Left colon (tissue), 2 donors: ENCODE measurements at places on chromosomes 1 and 21.

- DNase-seq: peak; percentile 58
Observed at GRCh38 chr1:54275349-54275748, 75.4 kb downstream of the MRPL37 start.

DNA sequence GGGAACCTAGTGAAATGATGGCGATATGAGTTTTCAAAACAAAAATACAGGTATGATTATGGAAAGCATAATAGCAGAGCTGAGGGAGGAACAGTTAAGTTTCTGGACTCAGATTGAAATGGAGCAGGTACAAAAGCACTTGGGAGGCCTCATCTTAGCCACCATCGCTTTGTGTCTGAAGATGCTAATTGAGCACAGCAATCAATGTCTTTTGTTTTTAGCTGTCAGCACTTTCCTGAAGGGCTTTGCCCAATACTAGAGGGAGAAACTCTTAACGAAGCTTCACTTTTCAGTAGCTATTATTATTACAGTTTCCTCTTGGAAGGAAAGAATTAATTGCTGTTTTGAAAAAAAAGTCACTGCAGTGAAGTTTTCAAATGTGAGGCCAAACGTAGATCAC, 348.7 kb downstream of the RWDD3 start:
- no peak for DNase-seq

- DNase-seq: no peak
Observed at GRCh38 chr1:232574889-232575762, 54.8 kb downstream of the SIPA1L2 start.

GRCh38 chr1:239858057-239858456, 233.6 kb upstream of the FMN2 start:
- no peak for DNase-seq

GRCh38 chr1:94622757-94623156, 81.2 kb upstream of the F3 start:
- DNase-seq: no peak

DNA sequence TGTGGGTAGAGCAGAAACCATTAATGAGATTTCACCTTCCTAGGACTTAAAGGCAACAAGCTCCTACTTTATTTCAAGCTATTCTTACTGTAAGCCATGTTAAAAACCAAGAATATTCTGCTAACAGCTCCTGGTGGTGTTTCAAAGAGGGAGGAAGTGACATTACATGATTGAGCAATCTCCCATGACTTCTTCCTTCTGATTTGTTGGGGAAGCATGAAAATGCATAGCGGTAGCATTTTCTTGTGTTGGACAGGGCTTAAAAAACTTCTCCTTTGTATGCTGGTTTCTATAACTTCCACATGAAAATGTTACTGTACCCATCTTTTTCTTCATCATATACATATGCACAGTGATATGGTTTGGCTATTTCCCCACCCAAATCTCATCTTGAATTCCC, 297.0 kb upstream of the SNX7 start:
- no peak for DNase-seq

- no peak for DNase-seq
Observed at GRCh38 chr1:248231117-248231516, at the start of gene OR2M4. OR2M4 (plus strand) TSS chr1:248231417; CDS start chr1:248238929, 7,512 bp downstream.

GRCh38 chr21:36697851-36698384, 997 bp upstream of the SIM2 start:
- DNase-seq: no peak

GRCh38 chr21:42194863-42195262, 24.1 kb upstream of the ABCG1 start:
- no peak for DNase-seq

GRCh38 chr1:204830747-204831146, 39.9 kb upstream of the NFASC start:
- DNase-seq: peak; percentile 7

DNA sequence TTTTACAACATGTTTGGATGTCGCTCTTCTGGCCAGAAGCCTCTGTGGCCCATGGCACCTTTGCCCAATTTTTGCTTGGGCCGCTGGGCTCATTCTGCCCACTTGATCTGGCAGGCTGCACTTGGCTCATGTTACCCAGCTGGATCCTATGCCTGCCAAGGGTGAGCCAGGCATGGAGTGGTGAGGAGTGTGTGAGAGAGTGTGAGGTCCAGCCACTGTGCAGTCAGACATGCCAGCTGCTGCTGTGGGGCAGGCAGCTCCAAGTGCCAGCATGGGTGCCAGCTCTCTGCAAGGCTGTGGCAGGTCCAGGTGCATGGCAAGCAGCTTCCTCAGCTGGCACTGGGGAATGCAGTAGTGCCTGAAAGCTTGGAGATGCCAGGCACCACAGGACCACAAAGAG, 71.0 kb downstream of the EBNA1BP2 start:
- DNase-seq: no peak

GRCh38 chr1:202710070-202711045, at the start of gene SYT2:
SYT2 (minus strand) TSS chr1:202710454; CDS start chr1:202605772, 104,682 bp downstream.
- DNase-seq: peak; percentile 32

DNA sequence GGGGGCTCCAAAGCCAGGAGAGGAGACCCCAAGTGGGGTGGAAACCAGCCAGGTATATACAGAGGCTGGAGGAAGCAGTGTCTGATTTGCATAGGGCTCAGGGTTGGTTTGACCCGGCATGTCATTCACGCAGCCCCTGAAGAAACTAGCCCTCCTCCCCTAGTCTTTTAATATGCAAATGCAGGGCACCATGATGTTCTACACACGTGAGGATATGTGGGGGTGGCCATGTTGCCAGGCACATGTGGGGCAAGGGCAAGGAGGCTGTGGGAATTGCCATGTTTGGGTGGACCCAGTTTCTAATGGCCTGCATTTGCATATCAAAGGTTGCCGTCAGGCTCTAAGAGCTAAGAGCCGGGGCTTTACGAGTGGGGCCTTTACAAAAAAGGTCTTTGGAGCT, 12.0 kb upstream of the RHOU start:
- DNase-seq: no peak

DNA sequence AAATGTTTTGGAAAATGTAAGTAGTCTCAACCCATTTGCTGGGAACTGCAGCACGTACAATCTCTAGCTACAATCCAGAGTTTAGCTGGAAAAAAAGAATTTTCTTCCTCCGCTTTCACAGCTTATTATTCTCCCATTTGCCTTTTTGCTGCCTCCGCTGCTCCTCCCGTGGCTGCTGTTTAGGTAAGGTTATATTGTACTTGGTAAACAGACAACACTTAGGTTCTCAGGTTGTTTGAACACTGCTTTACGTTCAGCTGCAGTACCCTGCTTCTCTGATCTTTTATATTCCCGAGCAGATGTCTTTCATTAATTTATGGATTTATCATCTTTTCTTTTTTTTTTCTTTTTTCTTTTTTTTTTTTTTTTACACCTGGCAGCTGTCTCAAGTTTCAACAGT, 14.3 kb downstream of the PROX1 start:
- DNase-seq: no peak

GRCh38 chr21:21860888-21861287, 862.7 kb downstream of the NCAM2 start:
- no peak for DNase-seq

DNA sequence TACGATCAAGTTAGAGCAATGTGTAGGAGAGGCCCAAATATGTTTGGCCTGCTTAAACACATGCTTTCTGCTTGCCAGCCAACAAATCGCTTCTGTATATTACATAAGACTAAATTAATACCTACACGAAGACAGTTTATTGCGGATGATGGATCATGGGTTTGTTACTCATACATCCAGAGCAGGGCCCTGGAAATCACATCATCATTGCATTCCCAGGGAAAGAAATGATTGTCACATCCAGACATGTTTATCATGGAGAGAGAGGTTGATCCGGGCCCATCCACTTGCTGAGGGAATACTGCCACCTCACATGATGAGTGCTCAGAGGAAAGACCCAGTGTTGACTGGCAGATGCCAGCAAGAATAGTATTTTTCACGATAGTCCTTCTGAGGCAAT, 282.6 kb downstream of the NUF2 start:
- DNase-seq: no peak

DNA sequence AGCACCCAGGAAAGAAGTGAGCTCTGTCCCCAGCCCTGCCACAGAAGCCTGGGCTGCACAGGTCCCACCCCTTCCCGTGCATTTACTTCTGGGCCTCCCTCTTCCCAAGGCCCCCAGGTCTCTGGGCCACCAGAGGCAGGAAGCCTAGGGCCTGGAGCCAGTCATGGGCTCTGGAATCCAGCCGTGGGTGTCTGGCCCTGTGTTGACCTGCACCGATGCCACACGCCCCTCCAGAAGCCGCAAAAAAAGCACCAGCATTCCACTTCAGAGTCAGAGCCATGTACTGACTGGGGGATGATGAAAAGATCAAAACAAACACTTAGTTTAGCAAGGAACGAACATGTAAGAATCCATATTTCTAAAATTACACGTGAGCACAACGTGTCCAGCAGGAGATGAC, 141.7 kb downstream of the NPHP4 start:
- no peak for DNase-seq

DNA sequence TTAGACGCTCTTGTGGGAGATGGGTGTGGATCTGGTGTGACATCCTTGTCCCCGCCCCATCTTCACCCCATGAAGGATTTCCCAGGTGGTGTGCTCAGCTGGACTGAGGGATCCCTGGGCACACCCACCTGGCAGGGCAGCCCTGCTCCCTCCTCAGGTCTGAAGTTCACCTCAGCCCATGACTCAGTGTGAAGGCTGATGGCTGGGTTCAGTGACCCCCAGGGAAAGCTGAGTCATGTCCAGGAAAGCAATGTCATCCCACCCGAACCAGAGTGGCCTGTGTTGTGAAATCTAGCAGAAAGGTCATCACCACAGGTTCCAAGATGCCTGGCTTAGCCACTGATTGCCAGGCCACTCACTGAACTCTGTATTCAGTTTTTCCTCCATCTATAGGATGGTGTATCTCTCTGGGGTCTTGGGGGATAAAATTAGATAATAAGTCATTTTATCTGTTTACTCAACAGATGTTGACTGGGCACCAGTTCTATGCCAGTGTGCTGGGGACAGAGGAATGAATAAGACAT, 97.7 kb upstream of the JUN start:
- peak; percentile 90 for DNase-seq

GRCh38 chr1:153945131-153945794, 1.3 kb downstream of the DENND4B start:
- peak; percentile 66 for DNase-seq

GRCh38 chr1:54149734-54150133, 3.1 kb downstream of the CDCP2 start:
- DNase-seq: no peak

GRCh38 chr21:45091550-45092322, 17.4 kb downstream of the ADARB1 start:
- no peak for DNase-seq

GRCh38 chr1:193299038-193299437, 112.6 kb upstream of the B3GALT2 start:
- no peak for DNase-seq

- no peak for DNase-seq
Observed at GRCh38 chr1:100581096-100581705, 43.3 kb downstream of the GPR88 start.

DNA sequence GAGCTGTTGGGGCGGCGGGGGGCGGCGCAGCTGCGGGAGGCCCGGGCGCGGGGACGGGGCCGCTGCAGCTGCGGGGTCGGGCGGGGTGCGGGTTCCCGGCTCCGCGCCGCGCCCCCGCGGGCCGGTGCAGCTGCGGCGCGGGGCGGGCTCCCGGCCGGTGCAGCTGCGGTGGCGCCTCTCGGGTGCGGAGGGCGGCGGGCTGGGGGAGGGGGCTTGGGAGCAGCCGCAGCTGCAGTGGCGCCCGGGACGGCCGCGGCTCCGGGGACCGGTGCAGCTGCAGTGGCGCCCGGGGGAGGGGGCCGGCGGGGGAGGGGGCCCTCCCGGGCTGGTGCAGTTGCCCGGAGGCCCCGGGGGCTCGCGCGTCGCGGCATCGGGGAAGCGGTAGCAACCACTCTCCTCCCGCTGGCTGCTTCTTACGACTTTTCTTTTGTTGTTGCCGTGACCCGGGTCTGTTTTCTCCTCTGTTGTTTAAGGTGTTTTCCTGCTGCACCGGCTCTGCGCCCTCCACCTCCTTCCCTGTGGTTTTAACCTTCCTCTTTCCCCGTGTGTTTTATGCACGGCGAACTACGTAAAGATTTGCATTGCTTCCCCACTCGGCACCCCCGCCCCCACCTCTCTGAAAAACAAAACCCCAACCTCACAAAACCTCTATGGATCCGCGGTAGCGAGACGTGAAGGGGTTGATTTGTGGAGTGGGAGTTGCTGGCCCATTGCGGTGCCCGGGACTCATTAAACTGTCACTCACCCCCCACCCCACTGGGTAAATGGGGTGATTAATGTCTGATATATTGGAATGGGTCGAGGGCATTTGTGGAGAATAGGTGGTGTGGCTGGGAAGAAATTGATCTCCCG, 1.7 kb upstream of the ZBTB18 start:
- DNase-seq: peak; percentile 66

GRCh38 chr1:25088180-25088701, 144.1 kb downstream of the SYF2 start:
- no peak for DNase-seq

- DNase-seq: no peak
Observed at GRCh38 chr1:230629511-230629910, 12.8 kb upstream of the COG2 start.

- DNase-seq: no peak
Observed at GRCh38 chr1:100364697-100365096, 12.4 kb downstream of the CDC14A start.

DNA sequence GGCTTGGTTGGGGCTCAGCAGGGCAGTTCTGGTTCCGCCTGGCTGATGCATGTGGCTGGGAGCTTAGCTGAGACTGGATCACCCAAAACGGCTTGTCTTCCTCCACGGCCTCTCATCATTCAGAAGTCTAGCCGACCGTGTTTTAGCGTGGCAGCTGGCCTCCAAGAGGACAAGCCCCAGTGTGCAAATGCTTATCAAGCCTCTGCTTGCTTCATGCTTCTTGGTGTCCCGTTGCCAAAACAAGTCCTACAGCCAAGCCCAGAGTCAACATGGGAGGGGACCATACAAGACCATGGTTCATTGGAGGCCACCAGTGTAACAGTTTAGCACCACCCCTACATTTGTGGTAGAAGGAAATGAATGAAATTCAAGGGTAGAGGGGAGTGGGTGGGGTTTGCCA, 10.5 kb upstream of the KDF1 start:
- peak; percentile 57 for DNase-seq

GRCh38 chr1:159922511-159923202, 2.6 kb downstream of the TAGLN2 start:
- peak; percentile 72 for DNase-seq

DNA sequence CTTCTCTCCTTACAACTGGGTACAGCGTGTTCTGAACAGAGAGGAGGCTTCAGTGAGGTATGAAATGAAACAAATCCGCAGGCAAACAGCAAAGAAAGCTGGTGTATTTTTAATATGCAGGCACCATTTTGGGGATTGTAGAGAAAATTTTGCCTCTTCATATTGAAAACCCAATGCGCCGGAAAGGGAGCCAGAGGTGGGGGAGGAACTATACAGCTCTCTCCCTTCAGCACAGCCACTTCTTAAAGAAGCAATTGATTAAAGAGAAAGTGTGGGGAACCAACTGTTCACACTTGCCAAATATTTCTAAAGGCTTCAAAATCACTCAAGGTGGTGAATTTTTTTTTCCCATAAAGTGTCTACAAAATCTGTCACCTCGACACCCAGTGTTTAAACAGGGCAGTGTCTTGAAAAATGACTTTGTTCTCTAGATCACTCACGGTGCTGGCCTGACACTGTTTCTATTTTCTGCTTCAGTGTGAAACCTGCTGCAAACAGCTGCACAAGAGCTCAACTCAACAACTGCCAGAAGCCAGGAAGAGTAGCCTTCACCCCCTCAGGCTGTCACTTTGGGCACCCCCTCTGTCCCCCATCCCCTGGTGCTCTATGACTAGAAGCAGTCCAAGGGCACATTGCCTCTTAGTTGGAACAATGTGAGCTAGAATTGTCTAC, 123.8 kb upstream of the CTTNBP2NL start:
- DNase-seq: no peak
